ENCODE measurements at places on chromosomes 13 and 19.

GRCh38 chr19:33781996-33782395, 14.7 kb upstream of the KCTD15 start:
- DNase-seq, result no peak

GRCh38 chr13:44160591-44161191, 212.9 kb upstream of the SERP2 start:
- no peak for DNase-seq

GRCh38 chr13:43339805-43340550, 316.6 kb downstream of the DNAJC15 start:
- no peak for DNase-seq

DNA sequence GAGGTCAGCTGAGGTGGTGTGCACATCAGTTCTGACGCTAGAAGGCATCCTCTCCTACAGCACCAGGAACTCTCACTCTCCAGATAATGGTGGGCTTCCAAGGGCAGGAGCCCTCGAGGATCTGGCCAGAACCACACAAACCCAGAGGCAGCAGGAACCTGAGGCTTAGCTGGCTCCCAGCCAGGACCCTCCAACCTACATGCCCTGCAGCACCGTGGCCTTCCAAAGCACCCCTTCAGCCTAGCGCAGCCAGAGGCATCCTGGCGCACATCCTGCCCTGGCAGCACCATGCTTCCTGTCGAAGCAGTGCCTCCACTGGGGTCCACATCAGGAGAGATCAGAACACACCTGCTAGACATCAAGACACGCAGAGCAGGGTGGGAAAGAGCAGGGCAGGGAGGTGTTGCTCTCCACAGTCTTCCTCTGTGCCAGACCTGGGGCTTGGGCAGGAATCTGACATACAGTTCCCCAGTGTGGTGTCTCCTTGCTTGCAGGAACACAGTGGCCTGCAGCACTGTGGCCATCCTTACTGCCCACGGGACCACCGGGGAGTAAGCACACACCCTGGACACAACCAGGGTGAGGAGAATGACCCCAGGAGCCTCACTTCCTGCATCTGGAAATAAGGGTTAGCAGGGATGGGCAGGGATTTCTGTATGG, 21.7 kb downstream of the TUBA3C start:
- DNase-seq, result no peak

- no peak for DNase-seq
These were observed 9.4 kb upstream of the KBTBD7 start for GRCh38 chr13:41203810-41204209.

- no peak for DNase-seq
These were observed 14.0 kb upstream of the CRTC1 start for GRCh38 chr19:18669524-18669817.

DNA sequence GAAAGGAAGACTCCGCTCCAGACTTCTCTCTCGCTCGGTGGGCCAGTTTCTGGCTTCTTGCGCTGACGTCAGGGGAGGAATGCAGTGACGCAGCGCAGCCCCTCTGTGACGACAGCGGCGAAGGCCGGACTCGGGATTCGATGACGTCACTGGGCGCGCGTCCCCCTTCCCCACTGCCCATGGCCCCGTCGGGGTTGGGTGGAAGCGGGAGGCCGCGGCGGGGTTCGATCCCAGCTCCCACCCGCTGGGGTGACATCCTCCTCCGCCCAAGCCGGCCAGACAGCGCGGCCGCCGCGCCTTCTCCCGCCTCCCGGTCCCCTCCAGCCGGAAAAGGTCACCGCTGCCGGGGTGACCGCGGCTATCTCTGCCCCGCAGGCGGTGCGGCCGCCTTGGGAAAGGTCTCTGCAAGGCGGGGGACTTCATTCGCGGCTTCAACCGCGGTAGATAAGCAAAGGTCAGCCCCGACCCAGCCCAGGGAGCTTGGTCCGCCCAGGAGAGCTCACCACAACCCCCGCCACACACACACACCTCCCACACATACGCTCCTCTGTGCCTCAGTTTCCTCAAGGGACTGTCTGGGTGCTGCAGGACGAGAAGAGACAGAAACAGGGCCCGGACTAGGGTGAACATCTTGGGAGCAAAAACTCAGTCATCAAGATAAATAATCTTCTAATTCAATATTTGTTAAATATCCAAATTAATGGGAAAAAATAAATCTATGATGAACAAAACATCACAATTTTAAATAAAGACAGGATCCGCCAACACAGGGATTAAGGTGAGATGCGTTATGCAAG, 844 bp upstream of the RFX1 start:
- DNase-seq, result no peak

DNA sequence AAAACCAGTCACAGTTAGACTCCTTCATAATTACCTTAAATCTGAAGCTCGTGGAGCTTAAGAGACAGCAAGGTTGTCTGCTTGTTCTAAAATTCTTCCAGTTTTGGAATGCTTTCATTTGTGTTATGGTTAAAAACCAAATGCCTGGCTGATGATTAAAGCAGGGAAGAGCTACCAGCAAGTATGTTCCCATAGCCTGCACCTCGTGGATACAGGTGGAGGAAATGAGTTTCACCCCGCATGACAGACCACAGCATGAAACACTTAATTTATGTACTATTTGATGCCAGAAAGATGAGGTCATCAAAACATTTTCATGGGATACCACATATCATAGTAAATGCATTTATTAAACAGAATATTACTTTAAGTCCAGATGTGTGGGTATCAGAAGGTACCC, 416 bp upstream of the DOCK9 start:
- no peak for DNase-seq

GRCh38 chr13:22505489-22505888, 675.3 kb upstream of the SGCG start:
- no peak for DNase-seq

DNA sequence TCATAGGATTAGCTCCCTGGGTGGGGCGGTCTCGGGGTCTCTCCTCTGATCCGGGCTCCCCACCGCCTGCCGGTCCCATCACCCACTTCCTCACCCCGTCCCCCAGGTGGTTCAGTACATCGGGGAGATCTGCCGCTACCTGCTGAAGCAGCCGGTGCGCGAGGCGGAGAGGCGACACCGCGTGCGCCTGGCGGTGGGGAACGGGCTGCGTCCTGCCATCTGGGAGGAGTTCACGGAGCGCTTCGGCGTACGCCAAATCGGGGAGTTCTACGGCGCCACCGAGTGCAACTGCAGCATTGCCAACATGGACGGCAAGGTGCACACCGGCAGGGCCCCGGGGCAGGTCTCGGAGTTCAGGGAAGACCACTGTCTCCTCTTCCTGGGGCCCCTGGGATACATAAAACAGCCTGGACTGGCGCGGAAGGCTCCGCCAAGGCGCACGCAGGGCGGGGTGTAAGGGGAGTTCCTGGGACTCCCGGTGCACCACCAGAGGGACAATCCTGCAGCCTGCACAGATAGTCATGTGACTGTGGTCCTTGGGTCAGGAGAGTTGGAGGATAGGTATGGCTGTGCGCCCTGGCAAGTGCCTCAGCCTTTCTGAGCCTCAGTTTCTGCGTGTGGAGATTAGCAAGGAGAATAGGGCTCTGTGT, 14.2 kb upstream of the PGLS start:
- DNase-seq, result no peak

All from NCI-H524 treated with DMSO at 0.1 percent for 48 hours (cell line).